Stimulated activated CD4-positive, alpha-beta T cell treated with anti-CD3 and anti-CD28 coated beads, Interleukin-12 subunit alpha, Interleukin-12 subunit beta, amount 100 ng/mL, for 48 hours (primary cell): ENCODE measurements at places on chromosomes 2 and 18.

GRCh38 chr2:190468814-190469569 is 60.8 kb downstream of the MFSD6 start:
- DNase-seq = no peak

DNA sequence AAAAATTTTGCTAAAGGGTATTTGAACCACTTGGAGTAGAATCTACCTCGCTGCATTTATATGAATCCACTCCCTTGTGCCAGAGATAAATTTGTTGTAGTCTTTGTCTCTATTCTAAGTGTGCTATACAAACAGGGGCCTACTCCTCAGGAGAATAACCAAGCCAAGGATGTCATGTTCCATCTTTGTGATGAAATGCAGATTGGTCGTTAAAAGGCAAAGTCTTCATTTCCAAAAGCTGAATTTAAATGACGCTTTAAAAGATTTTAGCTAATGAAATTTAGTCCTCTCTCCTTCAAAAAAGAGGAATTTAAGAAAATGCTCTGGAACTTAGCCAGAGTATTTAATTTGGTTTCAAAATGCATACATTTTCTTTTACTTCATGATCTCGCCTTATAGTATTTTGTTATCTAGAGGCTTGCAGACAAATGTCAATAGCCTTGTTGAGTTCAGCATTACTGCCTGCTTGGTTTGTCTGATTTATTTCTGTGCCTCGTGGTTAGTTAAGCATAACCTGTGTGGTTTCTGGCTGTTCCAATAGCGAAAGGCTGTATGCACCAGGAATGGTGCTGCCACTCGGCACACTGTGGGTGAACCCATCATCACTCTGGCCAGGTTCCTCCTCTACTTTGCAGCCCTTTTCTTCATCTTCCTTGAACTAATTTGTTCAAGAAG is 417.6 kb downstream of the ZNF521 start:
- DNase-seq = no peak

DNA sequence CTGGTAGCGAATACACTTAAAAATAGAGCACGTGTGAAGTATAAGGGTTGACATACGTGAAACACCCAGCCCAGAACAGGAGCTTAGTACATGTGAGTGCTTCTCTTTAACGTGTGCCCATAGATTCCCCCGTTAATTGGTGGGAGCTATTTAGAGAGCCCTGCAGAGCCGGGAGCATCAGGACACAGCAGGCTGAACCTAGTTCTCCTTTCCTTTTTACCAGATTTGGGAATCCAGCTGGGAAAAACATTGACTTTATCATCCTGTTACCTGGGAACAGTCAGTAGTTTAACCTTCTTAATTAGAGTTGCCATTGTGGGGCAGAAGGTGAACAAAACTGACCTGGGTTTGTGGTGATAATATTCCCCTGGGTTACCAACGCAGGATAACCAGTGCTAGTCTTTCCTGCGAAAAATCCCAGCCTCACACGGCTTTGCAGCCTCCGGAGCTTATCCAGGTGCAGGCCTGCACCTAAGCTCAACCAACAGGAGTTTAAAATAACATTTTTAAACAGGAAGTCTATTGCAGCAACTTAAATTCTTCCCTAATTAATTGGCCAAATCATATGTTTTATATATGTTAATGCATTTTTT is 78.1 kb upstream of the SPTBN1 start:
- DNase-seq = no peak

GRCh38 chr2:113233593-113234550 is 44.8 kb downstream of the PAX8 start:
- no peak for DNase-seq

GRCh38 chr2:120854766-120855530 is 119.3 kb downstream of the GLI2 start:
- no peak for DNase-seq

DNA sequence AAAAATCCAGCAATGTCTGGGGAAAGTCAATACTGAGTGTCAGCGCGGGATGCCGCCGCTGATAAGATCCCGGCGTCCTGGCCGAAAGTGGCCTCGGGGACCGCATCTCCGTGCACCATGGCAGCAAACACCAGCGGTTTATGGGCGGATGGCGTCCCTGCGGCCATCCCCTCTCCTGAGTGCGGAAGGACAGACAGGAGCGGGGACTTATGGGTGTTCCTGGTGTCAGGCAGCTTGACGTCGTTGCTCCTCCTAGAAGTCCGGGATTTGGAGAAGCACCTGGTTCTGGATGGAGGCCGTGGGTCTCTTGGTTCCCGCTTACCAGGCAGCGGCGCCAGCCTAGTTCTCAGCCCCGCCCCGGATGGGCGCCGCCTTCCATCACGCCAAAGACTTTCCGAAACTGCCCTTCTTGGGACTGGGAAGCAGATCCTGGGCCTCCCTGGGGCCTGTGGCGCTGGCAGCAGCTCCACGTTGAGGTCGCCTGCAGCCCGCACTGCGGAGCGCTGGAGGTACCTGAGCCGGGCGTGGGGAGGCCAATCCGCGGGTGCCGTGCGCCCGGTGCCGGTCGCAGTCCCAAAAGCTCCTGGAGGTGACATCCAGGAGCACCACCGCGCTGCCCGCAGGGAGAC is 119.1 kb downstream of the CCDC74A start:
- DNase-seq = no peak

DNA sequence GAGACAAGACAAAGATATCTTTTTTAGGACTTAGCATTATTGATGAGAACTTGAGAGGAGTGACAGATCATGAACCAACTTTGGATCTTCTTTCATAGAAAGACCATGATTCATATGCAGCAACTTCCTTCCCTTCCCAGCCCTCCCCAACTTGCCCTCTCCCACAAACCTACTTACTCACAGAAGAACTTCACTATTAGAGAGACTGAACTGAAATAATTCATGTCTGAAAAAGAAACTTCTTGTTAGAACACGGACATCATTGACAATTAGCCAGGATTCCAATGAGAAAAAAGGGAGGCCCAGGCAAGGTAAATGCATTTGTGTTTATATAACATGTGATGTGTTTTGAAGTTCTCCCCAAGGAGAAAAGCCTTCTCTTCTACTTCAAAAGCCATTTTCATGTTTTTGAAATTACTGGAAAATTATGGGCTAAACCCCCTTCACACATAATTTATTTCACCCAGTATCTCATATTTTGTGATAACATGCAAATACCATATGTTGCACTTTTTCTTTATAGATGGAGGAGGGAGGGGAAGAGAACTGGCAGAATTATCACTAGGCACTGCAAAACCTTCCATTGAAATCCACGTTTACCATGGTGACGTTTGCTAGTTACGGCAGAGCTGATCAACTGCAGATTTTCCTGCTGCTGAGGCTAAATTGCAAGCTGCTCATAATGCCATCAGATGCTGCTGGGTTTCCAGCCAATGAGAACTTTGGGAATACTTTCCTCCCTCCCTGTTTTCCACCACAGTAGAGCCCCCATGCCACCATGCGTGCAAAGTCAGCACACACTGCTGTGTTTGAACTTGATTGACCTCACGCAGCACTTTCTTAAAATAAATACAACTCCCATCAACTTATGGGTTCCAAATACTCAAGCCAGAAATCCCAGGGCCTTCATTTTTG is 294.7 kb downstream of the MEIS1 start:
- no peak for DNase-seq

DNA sequence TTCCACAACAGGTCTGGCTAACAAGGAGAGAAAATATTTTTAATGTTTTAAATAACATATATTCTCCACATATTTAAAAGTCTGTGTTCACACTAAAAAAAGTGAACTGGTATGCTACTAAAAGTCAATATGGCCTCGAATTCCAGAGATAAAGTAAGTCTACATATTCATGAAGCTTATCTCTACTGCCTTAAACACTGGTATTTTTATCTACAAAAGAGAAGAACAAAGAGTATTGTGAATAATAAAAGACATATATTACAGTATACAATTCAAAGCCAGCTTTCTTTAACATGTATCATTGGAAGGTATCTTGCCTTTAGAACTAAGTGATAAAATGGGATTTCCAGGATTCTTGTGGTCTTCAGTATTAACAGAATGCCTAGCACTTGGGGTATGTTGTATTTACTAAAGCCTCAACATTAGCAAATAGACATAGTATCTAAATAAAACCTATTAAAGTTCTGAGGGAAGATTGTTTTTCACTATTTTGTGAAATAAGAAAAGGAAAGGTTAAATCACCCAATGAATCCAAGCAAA is 302.8 kb upstream of the CCDC68 start:
- DNase-seq = no peak

GRCh38 chr2:126038861-126039260 is 617.1 kb upstream of the GYPC start:
- no peak for DNase-seq

- DNase-seq = no peak
Measured at GRCh38 chr2:42249887-42250286, 80.7 kb downstream of the EML4 start.

DNA sequence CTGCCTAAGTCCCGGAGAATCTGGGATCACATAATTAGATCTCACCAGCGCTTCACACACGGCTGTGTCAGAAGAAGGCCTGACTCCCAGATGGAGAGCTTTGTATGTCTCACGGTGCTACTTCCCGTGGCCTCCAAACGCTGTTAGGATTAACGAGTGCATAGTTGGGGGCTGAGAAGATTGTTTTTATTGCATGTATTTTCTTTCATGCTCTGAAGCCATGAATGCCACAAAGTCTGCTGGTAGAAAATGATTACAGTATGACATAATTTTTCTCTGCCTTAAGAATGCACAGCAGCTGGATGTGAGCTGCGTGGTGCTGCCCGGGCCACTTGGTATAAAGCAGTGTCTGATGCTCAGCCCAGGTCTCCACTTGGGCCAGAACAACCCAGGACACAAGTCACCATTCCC is 166.5 kb downstream of the SEPTIN10 start:
- DNase-seq = no peak

DNA sequence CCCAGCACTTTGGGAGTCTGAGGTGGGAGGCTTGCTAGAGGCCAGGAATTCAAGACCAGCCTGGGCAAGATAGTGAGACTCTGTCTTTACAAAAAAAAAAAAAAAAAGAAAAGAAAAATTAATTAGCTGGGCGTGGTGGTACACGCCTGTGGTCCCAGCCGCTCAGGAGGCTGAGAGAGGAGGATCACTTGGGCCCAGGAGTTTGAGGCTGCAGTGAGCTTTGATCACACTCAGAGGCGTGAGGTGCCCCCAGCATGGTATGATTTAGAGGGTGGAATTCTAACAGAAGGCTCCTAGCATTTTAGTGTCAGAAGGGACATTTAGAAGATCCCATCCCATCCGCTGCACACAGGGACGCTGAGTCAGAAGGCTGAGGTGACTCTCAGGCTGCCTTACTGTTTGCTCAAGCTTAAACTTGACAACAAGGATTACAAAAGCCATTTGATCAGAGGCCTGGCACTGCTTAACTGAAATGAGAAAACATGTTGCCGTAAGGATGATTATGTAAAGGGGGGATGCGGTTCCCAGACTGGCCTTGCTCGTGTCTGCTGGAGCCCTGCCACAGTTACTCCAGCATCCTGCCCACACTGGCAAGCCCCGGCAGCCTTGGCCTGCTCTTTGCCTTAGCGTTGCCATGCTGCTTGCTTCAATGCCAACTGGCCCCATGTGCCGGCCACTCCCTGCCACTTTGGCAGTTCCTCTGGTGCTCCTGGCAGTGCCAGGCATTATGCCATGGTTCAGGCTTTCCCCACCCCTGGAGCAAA is 45.6 kb upstream of the SLC1A4 start:
- DNase-seq = no peak

GRCh38 chr2:1512321-1513289 is 99.3 kb downstream of the TPO start:
- DNase-seq = no peak

DNA sequence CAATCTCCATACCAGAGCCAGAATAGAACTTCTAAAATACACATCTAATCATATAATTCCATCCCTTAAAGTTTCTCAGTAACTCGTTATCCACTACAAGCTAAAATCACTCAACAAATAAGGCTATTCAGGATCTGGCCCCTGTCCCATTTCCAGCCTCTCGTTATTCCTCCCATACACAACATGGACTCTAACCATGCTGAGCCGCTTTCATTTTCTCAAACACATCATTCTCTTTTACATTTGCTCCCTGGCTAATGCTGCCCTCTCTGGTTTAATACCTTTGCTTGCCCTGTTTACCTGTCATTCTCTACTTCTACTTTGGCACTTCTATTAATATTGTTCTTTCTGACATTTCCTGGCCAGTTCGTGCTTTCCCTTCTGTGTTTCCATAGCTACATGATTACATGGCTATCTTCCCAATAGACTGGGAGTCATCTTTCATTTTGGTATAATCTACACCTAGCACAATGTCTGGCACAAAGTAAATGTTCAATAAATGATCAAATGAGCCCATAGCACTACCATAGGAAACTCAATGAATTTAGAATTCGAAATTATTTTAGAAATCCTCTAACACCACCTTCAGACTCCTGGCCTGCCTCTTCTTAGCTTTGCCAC is 163.6 kb upstream of the VRK2 start:
- DNase-seq = no peak

- DNase-seq = no peak
Measured at GRCh38 chr2:149155196-149155969, 116.9 kb downstream of the LYPD6B start.

GRCh38 chr2:27795868-27796277 is 24.4 kb downstream of the MRPL33 start:
- DNase-seq = no peak

- DNase-seq = no peak
Measured at GRCh38 chr18:8548186-8548585, 61.1 kb upstream of the RAB12 start.

GRCh38 chr2:162070228-162070936 is 3.6 kb downstream of the DPP4 start:
- DNase-seq = no peak

DNA sequence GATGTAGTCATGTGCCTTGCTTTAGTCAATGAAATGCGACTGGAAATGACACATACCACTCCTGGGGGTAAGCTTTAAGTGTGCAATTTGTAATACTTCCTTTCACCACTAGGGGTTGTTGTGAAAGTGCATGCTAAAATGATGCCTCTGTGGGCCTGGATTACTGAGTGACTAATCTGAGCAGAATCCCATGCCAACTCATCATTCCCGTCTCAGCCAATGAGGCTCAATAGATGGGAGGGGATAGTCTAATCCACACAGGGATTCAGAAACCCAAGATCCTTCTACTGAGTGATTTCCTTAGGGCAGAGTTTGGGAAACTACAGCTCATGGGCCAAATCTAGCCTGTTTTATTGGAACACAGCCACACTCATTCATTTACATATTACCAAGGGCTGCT is 54.0 kb downstream of the HRH4 start:
- no peak for DNase-seq

DNA sequence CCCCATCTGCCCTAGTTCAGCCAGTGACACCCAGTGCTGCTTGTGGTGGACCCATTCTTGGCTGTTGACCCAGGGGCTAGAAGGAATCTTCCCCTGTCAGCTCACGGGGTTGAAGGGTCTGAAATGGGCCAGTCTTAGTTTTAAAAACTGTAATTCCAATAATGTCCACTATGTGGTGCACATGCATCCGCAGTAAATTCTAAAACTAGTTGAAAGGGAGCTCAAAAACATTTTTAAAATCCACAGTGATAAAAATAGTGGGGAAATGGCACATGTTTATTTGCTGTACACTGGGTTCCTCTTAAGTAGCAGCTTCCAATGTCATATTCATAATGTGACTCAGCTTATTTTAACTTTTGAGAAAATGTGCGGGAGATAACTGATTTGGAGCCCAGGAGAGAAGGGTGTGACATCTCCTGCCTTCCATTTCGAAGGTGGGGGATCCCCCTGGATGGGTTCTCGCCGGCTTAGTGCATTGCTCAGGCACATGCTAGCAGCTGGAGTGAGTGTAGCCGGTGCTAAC is 32.8 kb downstream of the GRHL1 start:
- DNase-seq = no peak
